Endodermal cell (in vitro differentiated cells): ENCODE measurements at places on chromosomes 3 and 15. TPM values are rescaled to one million over a fixed set of nuclear protein-coding genes. Genes with fewer than 3 reads are reported as not detected.
A peak's percentile ranks its signal among the peaks of the same experiment; 100 is the strongest.

TMEM266 gene
- 1.8 TPM in 2 replicates for total RNA-seq

GUCA1C gene
- not detected in 2 replicates for total RNA-seq

PODXL2 gene
- total RNA-seq = 11.8 and 12.5 TPM in 2 replicates

DNA sequence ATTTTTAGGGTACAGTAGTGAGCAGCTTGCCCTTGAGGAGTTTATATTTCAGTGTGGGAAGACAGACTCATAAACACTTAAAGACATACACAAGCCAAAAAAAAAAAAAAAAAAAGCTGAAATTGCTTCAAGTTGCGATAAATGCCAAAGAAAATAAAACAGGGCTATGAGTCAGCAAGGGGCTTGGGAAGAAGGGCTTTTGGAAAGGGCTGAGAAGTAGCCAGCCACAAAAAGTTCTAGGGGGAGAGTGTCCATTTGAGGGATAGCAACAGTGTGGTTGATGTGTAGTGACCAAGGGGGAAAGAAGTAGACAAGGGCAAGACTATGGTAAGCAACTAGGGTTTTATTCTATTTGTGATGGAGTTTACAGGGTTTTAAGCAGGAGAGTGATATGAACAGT, 185.5 kb downstream of the ADAMTS9 start:
- DNase-seq = no peak

- DNase-seq = peak; percentile 51
These were observed 128.9 kb downstream of the KLF13 start for GRCh38 chr15:31455499-31455898.

DNA sequence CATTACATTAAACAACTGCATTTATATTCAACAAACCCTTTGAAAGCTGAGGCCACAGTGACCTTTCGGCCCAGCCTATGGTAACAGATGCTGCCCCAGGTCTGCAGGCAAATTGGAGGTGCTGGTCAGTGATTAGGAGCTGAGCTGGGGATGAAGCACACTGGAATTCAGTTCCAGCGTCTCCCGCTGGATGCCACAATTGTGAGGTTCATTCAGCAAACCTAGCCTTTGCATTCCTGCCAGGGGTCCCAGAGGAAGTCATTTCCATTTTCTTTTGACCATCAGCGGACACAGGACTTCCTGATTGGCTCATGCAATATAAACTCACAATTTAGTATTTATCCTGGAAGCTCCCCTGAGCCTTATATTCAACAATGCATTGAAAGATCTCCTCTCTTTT, 89.5 kb downstream of the IL20RB start:
- peak; percentile 66 for DNase-seq

DNA sequence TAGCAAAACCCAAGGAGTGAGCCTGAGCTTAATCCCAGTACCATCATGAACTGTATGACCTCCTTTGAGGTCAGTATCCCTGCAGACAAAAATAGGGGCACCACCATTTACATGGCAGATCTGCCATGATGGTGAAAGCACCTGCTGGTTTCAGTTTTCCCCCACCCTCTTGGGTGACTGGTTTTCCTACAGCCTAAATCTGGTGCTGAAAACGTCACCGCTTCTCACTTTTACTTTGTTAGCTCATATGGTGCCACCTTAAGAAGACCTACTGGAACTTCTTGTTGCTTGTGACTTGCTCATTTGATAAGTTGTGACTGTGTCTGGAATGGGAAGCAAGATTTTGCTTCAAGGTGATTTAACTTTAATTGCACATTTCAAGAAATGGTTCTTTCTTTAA, 5.1 kb downstream of the PPP1R2 start:
- DNase-seq = no peak

GRCh38 chr3:81962396-81962795, 201.0 kb upstream of the GBE1 start:
- no peak for DNase-seq
